CD4-positive, alpha-beta T cell (primary cell): ENCODE measurements at places on chromosomes 5 and 9.

DNA sequence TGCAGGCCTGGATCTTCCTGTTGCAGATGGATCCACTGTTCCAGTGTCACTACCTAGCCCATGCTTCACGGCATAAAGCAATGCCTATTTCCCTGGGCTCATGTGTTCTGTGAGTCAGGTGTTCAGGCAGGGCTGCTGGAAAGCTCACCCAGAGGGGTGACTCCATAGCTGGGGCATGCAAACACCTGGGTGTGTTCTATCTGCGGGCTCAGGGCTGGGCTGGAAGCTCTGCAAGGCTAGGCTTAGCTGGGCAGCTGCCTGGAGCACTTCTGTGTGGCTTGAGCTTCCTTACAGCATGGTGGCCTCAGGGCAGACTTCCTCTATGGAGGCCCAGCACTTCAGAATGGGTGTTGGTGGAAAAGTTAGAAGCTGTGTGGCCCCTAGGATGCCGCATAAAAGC lies 139.9 kb downstream of the GADD45G start:
- H3K27me3 ChIP-seq = no peaks in the 10 kb centered on the region
- H3K27ac ChIP-seq = no peak overlapping the region
- no peak for DNase-seq

GRCh38 chr9:120592210-120592609 lies 12.2 kb upstream of the CDK5RAP2 start:
- no peaks in the 10 kb centered on the region for H3K4me1 ChIP-seq
- no peaks in the 10 kb centered on the region for H3K27me3 ChIP-seq
- no peak for DNase-seq
- no peak overlapping the region for H3K4me3 ChIP-seq

- DNase-seq = no peak
- H3K27me3 ChIP-seq = peaks cover 2% of the 10 kb centered on the region
- H3K36me3 ChIP-seq = no peaks in the 10 kb centered on the region
- H3K27ac ChIP-seq = no peak overlapping the region
- no peak overlapping the region for H3K4me3 ChIP-seq
These were observed 105.8 kb downstream of the ROR2 start for GRCh38 chr9:91844190-91844589.

DNA sequence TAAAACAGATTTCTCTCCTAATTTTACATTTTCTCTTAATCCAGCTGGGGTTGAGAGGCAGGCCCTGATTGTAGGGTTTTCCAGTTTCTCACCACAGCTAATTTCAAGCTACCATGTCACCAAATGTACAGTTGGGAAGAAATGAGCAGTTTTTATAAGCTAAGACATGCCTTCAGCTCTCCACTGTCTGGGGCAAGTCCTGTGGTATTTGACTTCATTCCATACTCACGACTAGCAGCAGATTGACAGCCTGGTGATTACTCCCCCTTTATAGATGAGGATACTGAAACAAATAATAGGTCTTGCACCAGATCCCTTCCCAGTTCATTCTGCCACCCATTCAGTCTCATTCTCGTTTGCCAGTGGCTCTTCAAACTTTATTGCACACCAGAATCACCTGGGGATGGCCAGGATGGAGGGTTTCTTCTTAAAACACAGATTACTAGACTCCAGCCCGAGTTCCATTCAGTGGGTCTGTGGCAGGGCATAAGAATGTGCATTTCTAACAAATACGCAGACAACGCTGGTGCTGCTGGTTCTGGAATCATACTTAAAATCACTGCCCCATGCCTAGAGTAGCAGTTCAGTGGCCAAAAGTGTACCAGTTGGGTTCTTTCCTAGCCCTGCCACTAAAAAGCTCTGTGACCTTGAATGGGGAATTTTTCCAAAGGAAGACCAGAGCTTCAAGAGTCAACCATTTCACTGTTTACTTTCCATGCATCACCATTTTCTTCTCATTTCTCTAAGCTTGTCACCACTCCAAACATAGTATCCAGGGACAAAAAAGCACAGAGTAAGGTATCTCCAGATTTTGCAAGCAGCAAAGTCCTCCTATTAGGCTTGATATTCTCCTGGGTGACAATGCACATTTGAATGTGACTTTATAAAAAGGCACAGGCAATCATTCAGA lies 64.3 kb downstream of the CSNK1A1 start:
- H3K4me3 ChIP-seq = no peak overlapping the region
- no peaks in the 10 kb centered on the region for H3K4me1 ChIP-seq
- H3K27me3 ChIP-seq = no peaks in the 10 kb centered on the region

DNA sequence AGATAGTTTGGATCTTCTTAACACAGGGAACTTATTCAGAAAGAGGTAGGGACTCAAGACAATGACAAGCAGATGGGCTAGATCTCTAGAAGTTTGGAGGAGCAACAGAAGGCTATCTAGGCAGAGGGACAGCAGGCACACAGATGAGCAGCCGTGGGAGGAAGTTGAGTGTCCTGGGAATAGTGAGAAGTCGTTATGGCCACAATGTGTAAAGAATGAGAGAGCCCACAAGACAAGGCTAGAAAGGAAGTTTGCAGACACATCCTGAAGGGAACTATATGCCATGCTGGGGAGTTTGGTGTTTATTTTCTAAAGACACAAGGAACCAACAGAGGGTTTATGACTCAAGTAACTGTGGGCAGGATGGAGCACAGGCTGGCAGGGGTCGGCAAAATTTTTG lies 160.6 kb downstream of the PALM2AKAP2 start:
- H3K36me3 ChIP-seq = no peaks in the 10 kb centered on the region
- no peaks in the 10 kb centered on the region for H3K27me3 ChIP-seq
- H3K27ac ChIP-seq = no peak overlapping the region
- H3K4me3 ChIP-seq = no peak overlapping the region
- peaks cover 3% of the 10 kb centered on the region for H3K4me1 ChIP-seq

DNA sequence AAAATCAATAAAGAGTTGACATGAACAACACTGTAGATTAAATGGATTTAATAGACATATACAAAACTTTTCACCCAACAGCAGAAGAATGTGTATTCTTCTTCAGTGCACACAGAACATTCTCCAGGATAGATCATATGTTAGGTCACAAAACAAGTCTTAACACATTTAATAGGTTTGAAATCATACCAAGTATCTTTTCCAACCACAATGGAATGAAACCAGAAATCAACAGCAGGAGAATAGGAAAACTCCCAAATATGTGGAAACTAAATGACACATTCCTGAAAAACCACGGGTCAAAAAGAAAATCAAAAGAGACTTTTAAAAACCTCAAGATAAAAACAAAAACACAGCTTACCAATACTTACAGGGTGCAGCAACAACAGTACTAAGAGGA lies 790.1 kb upstream of the ZNF608 start:
- no peaks in the 10 kb centered on the region for H3K36me3 ChIP-seq
- H3K4me1 ChIP-seq = no peaks in the 10 kb centered on the region
- no peak overlapping the region for H3K4me3 ChIP-seq
- H3K27ac ChIP-seq = no peak overlapping the region
- no peaks in the 10 kb centered on the region for H3K27me3 ChIP-seq

DNA sequence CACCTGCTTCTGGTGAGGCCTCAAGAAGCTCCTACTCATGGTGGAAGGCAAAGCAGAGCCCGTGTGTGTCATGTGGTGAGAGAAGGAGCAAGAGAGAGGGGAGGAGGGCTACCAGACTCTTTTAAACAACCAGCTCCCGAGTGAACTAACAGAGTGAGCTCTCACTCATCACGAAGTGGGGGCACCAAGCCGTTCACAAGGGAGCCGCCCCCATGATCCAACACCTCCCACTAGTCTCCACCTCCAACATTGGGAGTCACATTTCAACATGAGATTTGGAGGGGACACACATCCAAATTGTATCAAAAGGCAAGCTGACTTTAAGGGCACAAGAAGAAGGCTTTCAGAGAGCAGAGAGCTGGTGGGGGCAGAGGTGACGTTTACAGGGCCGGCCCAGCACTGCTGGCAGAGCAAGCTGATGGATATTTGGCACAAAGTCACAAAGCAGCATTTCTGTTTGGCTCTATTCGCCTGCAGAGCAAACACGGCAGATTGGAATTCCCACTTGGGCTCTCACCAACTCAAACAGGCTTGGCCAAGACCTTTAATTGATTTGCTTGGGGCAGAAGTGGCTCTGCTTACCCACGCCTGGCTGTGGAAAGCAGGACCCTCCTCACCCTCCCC lies 20.0 kb downstream of the PITX1 start:
- no peak for DNase-seq
- no peaks in the 10 kb centered on the region for H3K4me1 ChIP-seq
- no peaks in the 10 kb centered on the region for H3K36me3 ChIP-seq
- H3K4me3 ChIP-seq = no peak overlapping the region
- no peaks in the 10 kb centered on the region for H3K27me3 ChIP-seq
